G401 (cell line): ENCODE measurements at places on chromosomes 4 and X.
A peak's percentile ranks its signal among the peaks of the same experiment; 100 is the strongest.

DNA sequence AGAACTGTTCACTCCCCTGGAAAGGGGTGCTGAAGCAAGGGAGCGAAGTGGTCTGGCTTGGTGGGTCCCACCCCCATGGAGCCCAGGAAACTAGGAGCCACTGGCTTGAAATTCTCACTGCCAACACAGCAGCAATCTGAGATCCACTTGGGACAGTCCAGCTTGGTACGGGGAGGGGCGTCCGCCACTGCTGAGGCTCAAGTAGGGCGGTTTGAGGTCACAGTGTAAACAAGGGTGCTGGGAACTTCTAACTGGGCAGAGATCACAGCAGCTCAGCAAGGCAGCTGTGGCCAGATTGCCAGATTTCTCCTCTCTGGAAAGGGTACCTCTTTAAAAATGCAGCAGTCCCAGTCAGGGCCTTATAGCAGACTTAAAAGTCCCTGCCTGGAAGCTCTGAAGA, 53.9 kb upstream of the GALNTL6 start:
- DNase-seq = no peak

GRCh38 chr4:84479663-84480062, 19.4 kb downstream of the NKX6-1 start:
- DNase-seq = no peak

- no peak for DNase-seq
Observed at GRCh38 chrX:18406531-18407266, 18.7 kb upstream of the CDKL5 start.

DNA sequence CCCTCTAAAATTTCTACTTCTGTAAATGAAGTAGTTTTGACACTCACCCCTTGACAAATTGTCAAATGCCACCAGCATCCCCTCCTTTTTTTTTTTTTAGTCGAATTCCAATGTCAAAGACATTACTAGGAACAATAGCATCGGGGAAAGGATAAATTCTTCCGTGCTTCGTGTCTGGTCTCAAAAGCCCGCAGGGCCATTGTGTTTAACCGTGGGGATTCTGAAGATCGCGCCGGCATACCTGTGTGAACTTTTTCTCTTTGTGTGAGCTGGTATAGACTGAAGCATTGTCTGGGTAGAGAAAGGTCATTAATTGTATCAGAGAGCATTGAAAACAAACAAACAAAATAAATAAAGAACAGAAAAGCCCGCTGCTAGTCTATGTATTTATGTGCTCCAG, 313.9 kb downstream of the ASMT start:
- no peak for DNase-seq

- peak; percentile 34 for DNase-seq
Observed at GRCh38 chr4:95155759-95156451, 392.9 kb downstream of the UNC5C start.

- no peak for DNase-seq
Observed at GRCh38 chr4:138298866-138299265, 56.7 kb upstream of the SLC7A11 start.

DNA sequence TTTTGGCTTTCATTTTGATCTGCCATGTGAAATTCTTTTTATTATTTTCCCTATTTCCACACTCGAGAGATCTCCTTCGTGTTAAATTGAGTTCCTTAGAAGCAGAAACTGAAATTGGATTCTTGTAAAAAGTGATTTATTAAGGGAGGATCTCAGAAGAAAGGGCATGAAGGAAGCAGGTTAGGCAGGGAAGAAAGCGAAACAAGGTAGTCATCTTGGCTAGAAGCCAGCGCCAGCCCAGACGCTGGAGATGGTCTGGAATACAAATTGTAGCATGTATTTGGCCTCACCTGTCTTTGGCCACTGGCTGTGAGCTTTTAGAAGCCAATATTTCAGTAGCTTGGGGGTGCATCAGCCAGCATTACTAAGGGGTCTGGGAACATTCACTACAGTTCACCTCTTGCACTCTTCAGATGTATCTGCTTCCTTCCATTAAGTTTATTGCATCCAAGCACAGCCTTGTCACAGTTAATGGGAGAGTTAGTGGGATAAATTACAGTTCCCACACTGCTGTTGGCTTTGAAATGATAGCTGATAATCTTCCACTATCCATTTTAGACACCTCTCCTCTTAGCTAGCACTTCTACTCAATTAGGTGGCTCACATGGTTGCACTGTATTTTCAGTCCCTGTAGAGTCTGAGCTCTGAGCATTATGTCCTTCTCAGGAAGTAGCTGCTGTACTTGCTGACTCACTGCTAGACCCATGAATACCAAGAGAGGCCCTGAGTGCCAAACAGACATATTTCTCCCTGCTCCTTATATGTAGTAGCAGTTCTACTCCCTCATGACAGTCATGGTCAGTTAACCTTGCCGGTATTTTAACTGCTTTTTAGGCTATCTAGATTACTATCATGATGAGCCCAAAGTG, 14.6 kb downstream of the GRXCR1 start:
- DNase-seq = no peak

DNA sequence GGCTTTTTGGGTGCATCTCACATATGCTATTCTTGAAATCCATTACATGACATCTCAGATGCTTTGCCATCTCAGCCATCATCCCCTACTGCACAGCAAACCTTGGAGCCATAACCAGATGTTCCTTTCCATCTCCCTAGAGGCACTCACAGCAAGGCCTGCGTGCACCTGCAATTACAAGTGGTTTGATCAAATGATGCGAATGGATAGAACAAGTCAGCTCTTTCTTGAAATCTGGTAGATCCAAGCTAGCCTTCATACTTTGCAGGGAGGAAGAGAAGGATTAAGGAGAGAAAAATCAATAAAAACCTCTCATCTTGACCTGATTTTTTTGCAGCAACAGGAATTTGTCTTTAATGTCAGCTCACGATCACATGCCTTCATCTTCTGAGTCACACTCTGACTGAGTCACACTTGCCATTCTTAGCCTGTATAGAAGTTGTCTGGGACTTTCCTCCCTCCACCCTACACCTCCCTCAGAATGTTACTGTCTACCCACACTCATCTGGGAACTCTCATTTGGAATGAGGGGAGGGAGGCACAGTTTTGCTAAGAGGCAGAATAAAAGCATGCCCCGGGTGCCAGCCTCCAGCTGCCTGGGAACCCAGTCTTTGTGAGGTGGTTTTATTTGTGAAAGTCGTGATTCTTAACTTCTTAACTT, 11.9 kb upstream of the TRIML1 start:
- DNase-seq = no peak

DNA sequence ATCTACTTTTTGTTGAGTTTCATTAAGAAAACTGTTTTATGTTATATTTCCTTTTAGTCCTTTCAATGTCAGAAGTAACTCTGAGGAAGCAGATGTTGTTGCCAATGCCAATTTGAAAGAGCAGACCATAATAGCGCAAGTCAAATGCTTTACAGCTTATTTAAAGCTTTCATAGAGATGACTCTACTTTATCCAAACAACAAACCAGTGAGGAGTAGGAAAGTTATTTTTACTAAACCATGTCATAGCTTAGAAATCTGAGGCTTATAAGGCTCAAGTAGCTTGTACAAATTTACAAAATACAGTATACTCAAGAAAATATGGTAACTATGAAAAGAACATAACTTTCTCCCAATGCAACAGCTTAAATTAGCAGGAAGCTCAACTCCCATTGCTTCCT, 40.1 kb upstream of the SPOCK3 start:
- no peak for DNase-seq

GRCh38 chr4:68917016-68917415, 34.6 kb downstream of the UGT2A3 start:
- no peak for DNase-seq

DNA sequence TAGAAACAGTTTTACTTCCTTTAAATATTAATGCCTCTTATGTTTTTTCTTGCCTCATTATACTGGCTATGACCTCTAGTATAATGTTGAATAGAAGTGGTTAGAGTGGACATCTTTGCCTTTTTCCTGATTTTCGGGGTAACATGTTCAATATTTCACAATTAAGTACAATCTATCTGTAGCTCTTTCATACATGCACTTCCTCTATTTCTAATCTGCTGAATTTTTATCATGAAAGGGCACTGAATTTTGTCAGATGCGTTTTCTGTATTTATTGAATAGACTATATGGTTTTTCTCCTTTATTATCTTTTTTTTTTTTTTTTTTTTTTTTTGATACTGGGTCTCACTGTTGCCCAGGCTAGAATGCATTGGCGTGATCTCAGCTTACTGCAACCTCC, 29.0 kb downstream of the MECP2 start:
- DNase-seq = no peak

- peak; percentile 63 for DNase-seq
Observed at GRCh38 chr4:89788206-89789072, 48.5 kb downstream of the SNCA start.

DNA sequence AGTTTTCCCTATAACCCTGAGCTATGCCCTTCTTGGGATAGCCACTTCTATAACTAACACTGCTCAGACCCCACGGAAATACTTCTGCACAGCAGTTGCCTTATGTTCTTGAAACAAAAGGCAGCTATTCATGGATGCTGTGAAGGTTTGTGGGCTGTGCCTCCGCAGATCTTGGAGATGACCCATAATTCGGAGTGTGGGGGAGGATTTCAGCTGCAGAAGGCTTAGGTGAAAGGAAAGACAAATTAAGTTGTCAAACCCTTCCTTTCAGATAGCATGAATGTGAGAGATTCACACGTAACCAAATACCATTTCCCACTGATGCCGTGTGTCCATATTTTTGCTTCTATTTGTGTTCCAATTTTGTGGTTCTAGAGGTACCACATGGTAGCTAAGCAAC, 38.1 kb upstream of the NYX start:
- no peak for DNase-seq

GRCh38 chr4:123869286-123870215, 473.0 kb downstream of the SPRY1 start:
- DNase-seq = peak; percentile 73

DNA sequence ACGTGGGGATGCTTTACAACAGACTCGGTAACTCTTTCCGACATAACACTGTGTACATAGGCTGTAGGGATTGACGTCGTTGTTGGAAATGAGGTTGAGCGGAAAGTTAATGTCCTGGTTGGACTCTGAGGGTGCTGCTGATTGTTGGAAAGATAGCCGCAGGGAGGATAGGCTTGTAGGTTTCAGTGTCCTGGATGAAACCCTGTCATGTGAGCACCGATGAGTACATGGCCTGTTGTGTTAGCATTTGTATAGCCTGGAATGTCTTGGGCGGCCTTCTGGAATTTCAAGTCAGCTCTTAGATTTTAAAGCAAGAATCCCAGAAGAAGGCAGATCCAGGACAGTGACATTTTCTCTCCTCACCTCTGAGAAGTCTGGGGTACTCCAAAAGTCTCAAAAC, 63.3 kb downstream of the TBC1D14 start:
- DNase-seq = no peak

DNA sequence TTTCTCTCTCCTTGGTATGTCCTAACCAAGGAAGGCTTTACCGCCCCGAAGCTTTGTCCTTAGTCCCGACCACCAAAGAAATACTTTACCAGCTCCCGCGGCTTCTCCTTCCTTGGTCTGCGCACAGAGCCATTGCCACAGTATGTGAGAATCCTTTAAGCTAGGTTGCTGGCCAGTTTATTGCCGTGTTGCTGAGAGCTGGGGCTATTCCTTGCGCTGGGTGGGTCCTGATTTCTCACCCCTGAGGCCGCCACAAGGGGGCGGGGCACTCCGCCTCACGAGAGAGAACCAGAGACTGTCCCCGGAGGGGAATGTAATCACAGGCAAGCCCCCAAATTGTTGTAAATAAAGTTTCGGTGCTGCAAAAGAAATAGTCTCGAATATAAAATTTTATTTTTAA, 331.0 kb upstream of the PCDH10 start:
- no peak for DNase-seq

GRCh38 chr4:4805887-4806286, 53.6 kb upstream of the MSX1 start:
- no peak for DNase-seq

DNA sequence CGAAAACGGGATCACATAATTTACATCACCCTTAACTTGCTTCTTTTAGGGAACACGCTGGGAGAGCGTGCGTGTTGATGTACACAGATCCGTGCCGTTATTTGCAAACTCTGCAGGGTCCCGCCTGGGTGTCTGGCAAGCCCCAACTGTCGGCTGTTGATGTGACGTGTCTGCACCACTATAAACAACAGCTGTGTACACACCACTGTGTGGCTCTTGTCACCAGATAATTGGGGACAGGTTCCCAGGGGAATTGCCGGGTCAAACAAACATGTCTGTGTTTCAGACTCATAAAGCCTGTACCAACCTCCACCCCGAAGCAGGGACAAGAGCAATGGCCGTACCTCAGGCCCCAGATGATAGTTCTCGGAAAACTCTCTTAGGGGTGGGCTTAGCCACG, 105.0 kb upstream of the AFAP1 start:
- no peak for DNase-seq

DNA sequence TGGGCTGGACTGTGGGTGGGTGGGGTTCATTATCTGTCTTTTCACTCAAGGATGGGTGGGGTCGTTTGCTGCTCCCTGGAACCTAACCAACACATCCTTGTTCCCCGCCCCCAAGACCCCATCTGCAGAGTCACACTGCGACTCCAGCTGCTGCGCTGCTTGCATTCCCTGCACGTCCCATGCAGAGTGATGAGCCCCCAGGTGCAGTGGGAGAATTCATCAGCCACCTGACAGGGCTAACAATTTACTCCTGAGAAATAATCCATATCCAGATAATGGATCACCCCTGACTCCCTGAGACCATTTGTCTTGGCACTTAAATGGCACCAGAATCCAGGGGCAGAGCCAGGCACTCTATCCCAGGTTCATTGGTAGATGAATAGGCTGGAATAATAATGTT, 12.4 kb upstream of the ARHGAP36 start:
- no peak for DNase-seq

- DNase-seq = peak; percentile 36
Observed at GRCh38 chrX:101081231-101081630, 2.6 kb downstream of the TMEM35A start.

DNA sequence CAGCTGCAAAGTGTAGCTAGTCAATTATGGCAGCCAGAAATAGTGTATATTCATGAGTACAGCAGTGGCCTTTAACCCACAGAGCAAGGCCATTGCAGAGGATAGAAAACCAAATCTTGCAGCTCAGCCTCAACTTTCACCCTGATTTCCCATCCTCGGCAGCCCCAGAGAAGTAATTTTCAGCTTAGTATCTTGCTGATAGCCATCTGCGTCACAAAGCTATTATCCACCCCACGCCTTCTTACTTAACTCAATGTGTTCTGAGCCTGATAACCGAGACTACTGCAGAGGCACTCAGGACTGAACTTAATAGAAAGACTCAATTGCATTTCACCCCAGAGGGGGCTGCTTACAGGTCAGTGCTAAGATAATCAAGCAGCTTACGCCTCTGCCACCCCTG, 174.5 kb upstream of the MAOA start:
- no peak for DNase-seq

DNA sequence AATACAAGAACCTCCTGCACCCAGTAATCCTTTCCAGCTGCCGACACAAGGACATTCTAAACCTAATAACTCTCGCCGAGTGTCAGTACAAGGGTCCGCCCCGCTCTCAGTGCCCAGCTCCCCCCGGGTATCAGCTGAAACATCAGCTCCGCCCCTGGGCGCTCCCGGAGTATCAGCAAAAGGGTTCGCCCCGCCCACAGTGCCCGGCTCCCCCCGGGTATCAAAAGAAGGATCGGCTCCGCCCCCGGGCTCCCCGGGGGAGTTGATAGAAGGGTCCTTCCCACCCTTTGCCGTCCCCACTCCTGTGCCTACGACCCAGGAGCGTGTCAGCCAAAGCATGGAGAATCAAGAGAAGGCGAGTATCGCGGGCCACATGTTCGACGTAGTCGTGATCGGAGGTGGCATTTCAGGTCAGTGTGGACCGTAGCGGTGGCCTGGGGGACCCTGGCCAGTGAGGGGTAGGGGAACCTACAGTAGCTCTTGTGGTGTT, at the start of gene MAOA:
TSS of gene MAOA (plus strand) at position 295 of the 490 bp plus-strand sequence. CDS start at position 338, 43 bp downstream.
- peak; percentile 12 for DNase-seq

- no peak for DNase-seq
Observed at GRCh38 chrX:73877687-73878086, 314.7 kb downstream of the CHIC1 start.
